ENCODE measurements at places on chromosomes 5 and 9.

DNA sequence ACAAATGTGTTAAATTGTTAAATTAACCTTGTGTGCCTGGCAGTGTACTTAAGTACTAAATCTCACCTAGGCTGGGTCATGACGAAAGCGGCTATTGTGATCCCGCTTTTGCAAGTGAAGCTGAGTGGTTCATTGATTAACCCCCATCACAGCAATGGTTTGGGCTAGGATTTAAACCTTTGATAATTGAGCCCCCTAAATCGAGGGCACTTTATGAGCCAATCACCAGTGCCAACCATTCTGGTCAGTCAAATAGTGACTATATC is 22.8 kb downstream of the HNRNPK start:
- DNase-seq, result no peak

DNA sequence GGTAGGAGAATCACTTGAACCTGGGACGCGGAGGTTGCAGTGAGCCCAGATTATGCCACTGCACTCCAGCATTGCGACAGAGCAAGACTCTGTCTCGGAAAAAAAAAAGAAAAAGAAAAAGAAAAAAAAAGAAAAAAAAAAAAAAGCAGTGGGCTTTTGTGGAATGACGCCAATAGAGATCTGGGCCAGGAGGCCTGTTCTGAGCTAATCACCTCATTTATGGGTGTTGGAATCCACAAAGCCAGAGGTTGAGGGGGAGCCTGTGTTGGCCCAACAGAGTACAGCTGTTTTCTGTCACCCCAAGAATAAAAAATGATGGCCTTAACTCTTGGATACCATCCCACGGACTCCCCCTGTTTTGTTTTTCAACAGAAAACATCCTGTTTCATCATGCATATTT is 18.5 kb downstream of the OSTF1 start:
- DNase-seq, result no peak

- no peak for DNase-seq
Measured at GRCh38 chr5:168316139-168316578, 24.7 kb downstream of the WWC1 start.

GRCh38 chr5:124519396-124519795 is 227.0 kb downstream of the ZNF608 start:
- no peak for DNase-seq

DNA sequence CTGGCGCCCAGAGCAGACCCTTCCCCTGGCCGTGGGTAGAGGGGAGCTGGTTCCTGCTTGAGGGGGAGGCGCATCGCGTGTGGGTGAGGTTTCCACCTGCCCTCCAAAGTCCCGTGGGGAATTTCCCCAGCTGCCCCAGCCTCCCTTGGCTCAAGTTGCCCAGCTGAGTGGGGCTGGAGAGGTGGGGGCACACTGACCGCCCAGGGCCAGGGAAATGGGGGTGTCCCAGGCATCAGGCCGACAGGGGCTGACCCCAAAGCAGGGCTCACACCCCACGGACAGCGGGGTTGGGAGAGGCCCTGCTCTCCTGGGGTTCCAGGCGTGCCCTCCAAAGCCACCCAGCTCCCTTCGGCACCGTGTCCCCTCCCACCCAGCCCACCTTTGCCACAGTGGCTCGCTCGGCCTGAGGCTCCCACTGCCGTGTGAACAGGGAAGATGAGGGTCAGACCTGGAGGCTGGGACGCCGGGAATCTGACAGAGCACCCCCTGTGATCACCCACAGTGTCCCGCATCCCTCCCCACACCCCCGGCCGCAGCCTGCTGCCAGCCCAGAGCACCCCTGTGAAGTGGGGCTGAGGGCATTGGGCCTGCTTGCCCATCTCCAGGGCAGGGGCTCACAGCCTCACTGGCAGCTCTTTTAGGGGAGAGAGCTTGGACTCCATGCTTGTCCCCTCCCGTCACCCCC is 933 bp upstream of the EGFL7 start:
- no peak for DNase-seq

- no peak for DNase-seq
Measured at GRCh38 chr9:37974506-37975173, 70.7 kb upstream of the SLC25A51 start.

DNA sequence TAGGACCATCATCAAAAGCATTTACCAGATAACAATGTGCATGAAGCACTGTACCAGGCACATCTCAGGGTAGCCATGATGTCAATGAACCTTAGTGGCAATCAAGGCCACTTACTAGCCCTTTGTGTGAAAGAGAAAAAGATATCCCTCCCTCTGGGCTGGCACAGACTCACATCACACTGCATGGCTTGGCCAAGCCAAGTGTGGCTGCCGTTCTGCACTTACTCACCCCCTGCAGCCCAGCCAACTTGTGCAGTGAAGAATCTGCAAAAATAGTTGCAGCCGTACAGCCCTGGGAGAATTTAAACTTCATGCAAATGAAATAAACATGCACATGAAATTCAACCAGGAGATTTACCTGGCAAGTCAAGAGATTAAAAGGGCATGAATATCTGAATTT is 333.5 kb downstream of the DEPDC1B start:
- DNase-seq, result no peak

- DNase-seq, result no peak
Measured at GRCh38 chr5:149702934-149703646, 27.0 kb upstream of the PPARGC1B start.

DNA sequence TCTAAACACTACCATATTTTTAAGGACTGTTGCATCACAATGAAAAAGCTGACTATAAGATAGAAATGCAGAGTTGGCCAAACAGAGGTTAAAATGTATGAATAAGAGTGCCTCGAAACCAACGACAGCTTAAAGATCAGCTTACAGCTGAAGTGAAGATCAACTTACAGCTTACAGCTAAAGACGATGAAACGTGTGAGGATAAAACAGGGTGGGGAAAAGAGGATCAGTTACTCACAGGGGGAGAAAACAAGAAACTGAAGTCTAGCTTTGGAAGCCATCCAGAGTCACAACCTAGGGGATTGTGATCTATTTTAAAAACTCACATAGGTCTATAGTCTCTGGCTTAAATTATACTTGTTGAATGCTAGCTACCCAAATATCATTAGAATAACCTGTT is 220.0 kb downstream of the SNCAIP start:
- no peak for DNase-seq

DNA sequence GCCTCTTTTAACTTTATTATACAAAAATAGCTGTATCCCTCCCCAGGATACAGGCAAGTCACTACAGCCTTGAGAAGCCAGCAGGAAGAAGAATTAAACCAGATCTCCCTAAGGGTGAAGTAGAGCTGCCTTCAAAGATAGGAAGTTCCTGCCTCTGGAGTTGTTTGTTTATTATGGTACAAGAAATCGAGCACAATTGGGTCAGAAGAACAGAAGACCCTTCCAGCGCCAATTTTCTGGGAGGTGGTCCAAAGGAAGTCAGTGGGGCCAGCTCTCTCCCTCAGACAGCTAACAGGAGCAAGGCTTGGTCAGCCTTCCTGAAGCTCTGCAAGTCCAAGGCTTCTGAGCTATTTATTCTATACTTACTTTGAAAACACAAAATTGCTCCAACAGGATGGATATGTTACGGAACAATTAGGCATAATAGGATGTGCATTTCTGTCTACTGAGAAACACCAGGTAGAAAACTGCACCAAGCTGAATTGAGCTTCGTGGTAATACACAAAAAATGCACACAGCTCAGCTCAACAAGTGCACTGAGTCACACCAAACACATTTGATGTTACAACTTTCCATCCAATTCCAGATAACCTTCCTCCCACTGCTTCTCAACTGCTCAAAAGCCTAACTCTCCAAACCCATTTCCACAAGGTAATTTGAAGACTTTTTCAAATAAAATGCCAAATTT is 16.0 kb downstream of the SERINC5 start:
- DNase-seq, result no peak

DNA sequence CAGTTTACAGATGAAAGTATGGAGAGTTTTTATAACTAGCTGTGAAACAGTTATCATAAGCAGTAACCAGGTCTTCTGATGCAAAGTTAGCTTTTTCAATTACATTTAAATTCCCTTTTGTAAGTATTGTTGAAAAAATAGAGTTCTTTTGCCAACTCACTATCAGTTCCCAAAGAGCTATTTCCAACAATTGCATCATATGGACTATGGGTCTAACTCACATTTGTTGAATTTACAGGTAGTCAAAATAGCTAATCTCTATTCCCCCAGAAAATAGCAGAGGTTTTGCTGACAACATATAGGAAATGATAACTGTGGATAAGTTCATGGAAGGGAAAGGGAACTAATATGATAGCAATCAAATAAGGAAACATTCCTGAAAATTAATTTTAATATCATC is 1.4 kb downstream of the SPINK1 start:
- DNase-seq, result no peak

GRCh38 chr5:32051796-32052195 is 122.3 kb downstream of the GOLPH3 start:
- no peak for DNase-seq

- DNase-seq, result no peak
Measured at GRCh38 chr5:126857472-126858410, 80.8 kb downstream of the LMNB1 start.

DNA sequence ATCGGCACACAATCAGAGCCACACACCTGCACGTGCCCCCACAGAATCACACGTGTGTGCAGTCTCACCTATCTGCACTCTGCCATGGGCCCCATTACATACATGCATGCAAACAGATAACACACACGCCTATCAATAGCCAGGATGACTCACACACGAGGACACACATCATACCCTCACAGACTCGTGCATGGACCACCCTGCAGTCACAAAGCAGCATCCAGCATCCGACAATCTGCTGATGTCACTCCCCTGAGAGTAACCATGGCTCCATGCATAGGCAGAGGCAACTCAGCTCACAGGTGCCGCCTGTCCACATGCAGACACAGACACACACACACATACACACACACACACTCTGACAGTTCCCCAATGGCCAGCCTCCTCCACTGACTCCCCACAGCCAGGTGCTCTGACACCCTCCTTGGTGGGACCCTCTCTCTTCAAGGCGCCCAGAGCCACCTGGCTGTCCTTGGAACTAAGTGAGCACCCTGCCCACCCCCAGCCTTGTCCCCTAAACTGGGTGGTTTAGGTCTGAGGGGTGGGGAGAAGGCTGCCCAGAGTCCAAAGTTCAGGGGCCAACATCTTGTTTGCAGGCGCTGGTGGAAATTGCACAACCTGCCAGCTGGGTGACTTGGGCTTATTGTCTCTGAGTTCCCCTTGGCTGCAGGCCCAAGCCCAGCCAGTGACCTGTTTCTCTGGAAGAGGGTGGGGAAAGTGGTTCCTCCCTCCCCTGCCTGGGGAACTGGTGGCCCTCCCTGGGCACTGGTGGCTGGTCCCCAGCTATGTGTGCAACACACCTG is 34.6 kb upstream of the NEK6 start:
- no peak for DNase-seq

DNA sequence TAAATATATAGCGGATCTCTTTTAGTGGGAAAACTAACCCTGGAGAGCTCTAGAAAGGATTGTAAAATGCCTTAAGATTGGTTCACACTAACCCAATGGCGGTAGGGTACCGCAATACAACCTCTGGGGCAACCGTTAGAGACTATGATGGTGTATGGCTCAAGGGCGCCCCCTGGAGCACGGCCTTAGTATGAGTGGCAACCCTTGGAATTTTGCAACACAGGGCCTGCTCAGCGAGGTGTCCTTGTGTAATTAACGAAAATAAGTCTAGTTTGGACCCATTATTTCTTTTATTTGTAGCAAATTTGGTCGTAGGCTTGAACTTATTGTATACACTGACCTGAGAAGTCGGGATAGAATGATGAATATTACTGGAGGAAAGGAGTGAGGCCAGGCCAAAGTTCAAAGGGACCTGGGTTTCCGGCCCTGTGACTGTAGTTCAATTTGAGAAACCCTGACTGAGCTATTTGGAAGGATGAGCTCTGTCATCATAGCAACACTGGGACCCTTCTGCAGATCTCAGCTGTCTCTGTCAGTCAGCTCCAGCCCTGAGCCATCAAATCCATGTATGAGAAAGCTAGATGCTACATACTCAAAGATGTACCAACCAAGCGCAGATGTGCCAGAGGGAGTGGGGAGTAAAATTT is 54.8 kb downstream of the CAMK4 start:
- peak; percentile 90 for DNase-seq

GRCh38 chr5:108681079-108681921 is 66.4 kb upstream of the FER start:
- DNase-seq, result no peak

GRCh38 chr5:79954620-79955019 is 36.4 kb downstream of the MTX3 start:
- no peak for DNase-seq

DNA sequence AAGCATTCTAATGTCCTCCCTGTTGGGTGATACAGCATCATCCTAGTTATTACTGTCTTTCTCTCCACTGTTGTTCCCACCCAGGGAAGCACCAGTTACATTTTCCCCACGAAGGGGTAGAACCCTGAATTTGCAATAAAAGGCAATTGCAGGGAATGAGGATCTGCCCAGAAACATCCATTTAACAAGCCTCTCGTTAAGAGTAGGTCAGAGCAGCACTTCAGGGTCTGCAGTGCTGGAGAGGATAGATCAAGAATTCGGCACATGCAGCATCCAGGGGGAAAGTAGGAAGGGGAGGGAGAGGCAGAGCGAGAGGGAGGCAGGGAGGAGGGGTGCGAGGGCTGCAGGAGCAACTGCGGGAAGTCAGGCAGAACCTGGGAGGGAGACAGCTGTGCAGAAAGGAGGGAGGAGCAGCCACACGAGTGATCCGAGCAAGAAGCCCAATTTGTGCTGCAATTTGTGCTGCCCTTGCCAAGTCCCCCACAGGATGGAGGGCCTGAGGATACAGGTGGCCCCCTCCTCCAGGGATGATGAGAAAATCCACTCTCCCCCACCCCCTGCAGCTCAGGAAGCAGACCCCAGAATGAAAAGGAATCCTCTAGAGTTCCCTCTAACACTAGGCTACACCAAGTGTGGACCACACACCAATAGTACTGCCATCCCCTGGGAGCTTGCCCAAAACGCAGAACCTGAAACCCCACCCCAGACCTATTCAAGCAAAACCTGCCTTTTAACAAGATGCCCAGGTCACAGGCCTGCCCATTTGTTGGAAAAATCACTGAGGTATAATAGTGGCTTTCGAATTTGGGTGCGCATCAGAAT is 62.2 kb downstream of the EPB41L4B start:
- DNase-seq, result no peak

- peak; percentile 53 for DNase-seq
Measured at GRCh38 chr9:136769710-136770191, 5.4 kb upstream of the LCN15 start.

DNA sequence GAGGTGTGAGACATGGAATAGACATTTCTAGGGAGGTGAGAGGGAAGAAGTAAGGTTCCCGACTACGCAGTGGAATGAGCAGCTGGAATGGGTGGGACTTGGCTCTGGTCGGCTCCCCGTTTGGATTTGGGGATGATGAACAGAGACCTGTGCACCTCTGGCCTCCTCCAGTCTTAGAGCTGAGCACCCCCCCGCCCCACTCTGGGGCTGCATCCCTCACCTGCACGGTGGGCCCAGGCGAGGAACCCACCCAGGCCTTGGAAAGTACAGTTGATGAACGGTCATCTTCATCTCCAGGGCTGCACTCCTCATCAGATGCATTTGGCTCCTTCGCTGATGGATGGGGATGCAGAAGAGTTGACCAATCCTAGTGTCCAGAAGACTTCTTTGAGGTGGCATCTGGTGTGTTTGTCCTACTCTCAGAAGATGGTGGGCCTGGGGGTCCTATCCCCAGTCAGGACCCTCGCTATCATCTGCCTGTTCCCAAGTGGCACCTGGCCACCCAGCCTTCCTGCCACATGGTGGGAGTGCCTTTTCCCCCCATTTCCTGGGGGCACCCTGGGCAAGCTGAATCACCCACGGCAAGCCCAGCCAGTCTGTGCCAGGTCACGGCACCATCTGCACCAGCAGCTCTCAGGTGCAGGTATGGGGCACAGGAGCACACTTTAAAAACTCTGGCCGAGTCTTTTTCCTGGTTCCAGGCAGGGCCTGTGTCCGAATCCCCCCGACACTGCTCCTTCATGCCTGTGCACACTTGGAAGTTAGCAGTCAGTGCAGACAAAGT is 70.5 kb downstream of the GTF3C4 start:
- no peak for DNase-seq

Data from activated CD4-positive, alpha-beta T cell treated with anti-CD3 and anti-CD28 coated beads for 24 hours (primary cell).